Endothelial cell of umbilical vein (primary cell): ENCODE measurements at places on chromosomes 12 and 14. TPM values are rescaled to one million over a fixed set of nuclear protein-coding genes. Genes with fewer than 3 reads are reported as not detected.

COPS7A gene
- total RNA-seq = 36.5 and 41.1 TPM in 2 replicates

PARP2 gene
- 30.6 and 30.8 TPM in 2 replicates for total RNA-seq

ADAMTS20 gene
- total RNA-seq = not detected in 2 replicates

CPM gene
- not detected in 2 replicates for total RNA-seq

ESRRB gene
- not detected in 2 replicates for total RNA-seq

ACTR6 gene
- 23.2 and 24.7 TPM in 2 replicates for total RNA-seq

STAB2 gene
- total RNA-seq = not detected in 2 replicates

HNRNPC gene
- 611 and 674 TPM in 2 replicates for total RNA-seq

BDKRB2 gene
- total RNA-seq = 0.39 and 0.77 TPM in 2 replicates

FOXA1 gene
- not detected in 2 replicates for total RNA-seq

TMEM253 gene
- total RNA-seq = not detected in 2 replicates

TEX22 gene
- 1.1 and 2.1 TPM in 2 replicates for total RNA-seq

CALM1 gene
- 731 and 743 TPM in 2 replicates for total RNA-seq

DIO2 gene
- total RNA-seq = 0.75 TPM in 1 of 2 replicates, not detected in the other

DHRS2 gene
- 0.44 TPM in 1 of 2 replicates, not detected in the other for total RNA-seq

POTEM gene
- total RNA-seq = not detected in 2 replicates

SIX6 gene
- not detected in 2 replicates for total RNA-seq

LAG3 gene
- total RNA-seq = 3.8 and 4.1 TPM in 2 replicates

IL22 gene
- total RNA-seq = not detected in 2 replicates

OR6C2 gene
- not detected in 2 replicates for total RNA-seq

LRFN5 gene
- total RNA-seq = not detected in 2 replicates

DNAH10 gene
- 0.31 TPM in 1 of 2 replicates, not detected in the other for total RNA-seq

SLC39A2 gene
- not detected in 2 replicates for total RNA-seq

BICDL1 gene
- total RNA-seq = not detected in 2 replicates

LMO3 gene
- total RNA-seq = not detected in 2 replicates

DMAC2L gene
- 7.9 and 13.9 TPM in 2 replicates for total RNA-seq

TMEM260 gene
- 16.2 and 16.4 TPM in 2 replicates for total RNA-seq

OASL gene
- 0.33 TPM in 1 of 2 replicates, not detected in the other for total RNA-seq

ITGA7 gene
- 0.84 and 1.0 TPM in 2 replicates for total RNA-seq

IL31 gene
- total RNA-seq = not detected in 2 replicates

VRTN gene
- total RNA-seq = not detected in 2 replicates

CCDC38 gene
- not detected in 2 replicates for total RNA-seq

FITM1 gene
- not detected in 2 replicates for total RNA-seq

C14orf119 gene
- total RNA-seq = 55.5 and 58.3 TPM in 2 replicates

RAB15 gene
- 24.9 and 26.7 TPM in 2 replicates for total RNA-seq

VDR gene
- 0.48 and 0.73 TPM in 2 replicates for total RNA-seq
